ENCODE measurements at places on chromosomes 11 and 22.

GRCh38 chr11:8259306-8259959 is 4.2 kb downstream of the LMO1 start:
- DNase-seq: no peak

DNA sequence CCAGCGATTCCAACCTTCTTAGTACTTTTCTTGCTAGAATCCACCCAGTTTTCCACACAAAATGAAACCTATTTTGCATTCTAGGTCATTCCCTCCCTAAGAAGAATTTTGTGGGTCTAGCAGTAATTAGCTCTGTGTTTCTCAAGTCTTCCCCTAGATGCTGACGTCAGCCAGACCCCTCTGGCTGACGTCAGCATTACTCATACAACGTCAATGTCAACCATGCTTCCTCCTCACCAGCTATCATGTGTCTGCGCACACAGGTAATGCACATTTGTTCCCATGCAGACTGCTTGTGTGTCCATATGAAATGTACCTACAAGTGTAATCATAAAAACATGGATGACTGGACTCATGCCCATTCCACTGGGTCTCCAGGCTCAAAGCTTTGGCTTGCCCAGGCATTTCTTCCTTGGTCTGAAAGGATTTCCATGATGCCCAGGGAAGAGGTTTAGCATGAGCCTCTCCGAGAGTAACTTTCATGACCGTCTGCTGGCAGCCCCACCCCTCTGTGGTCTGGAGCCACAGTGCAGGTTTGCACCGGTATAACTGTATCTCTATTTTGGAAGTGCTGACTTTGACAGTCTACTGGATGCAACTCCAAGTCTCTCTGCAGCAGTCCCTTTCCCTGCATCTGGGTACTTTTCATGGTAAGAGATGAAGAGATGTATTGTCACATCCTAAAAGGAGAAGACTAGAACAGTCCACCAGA is 58.6 kb downstream of the DSCAML1 start:
- no peak for DNase-seq

DNA sequence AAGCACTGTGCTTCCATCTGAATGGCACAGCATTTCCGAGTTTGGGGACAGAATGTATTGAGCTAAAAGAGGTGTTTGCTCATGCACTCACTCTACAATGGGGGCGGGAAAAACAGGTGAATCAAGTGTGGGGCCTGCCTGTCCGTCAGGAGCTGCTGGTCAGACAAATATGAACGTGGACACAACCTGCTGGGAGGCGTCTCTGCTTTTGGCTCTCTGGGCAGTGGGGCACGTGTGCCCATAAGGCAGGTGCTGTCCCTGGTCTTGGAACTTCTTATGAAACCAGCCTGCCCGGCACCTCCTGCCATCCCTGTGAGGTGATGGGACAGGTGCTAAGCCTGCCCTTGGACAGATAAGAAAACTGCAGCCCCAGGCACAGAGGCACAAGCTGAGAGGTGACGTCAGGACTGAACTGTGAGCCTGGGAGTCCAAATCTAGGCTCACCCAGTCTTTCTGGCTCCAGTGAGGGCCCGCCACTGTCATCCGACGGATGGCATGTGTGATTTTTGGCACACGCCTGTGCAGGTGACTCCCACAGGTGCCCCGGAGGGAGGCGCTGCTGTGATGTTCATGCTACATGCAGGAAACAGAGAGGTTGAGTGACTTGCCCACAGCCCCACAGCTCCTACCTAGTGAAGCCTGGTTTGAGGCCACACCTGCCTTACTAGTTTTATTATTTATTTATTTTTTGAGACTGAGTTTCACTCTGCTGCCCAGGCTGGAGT is 51.6 kb downstream of the SMIM38 start:
- DNase-seq: no peak

DNA sequence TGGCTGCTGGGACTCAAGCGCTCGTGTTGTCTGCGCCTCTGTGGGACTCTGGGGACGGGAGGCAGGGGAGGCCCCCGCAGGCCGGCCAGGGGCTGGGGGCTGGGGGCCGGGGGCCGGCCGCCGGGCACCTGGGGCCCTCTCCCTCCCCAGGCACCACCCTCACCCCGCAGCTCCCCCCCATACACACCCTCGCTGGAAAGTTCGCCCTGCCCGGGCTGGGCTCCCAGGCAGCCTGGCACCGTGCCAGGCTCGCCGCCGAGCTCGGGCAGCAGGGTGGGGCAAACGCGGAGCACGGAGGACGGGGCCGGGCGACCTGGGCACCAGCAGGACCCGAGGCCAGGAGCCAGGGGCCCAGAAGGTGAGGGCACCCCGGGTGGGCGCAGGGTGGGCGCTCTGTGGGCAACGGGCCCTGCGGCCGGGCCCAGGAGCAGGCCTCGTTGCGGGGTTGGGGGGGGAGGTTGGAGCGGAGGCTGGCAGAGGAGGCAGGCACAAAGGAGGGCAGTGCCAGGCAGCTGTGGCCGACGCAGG is 76.7 kb upstream of the WNT7B start:
- peak; percentile 76 for DNase-seq

DNA sequence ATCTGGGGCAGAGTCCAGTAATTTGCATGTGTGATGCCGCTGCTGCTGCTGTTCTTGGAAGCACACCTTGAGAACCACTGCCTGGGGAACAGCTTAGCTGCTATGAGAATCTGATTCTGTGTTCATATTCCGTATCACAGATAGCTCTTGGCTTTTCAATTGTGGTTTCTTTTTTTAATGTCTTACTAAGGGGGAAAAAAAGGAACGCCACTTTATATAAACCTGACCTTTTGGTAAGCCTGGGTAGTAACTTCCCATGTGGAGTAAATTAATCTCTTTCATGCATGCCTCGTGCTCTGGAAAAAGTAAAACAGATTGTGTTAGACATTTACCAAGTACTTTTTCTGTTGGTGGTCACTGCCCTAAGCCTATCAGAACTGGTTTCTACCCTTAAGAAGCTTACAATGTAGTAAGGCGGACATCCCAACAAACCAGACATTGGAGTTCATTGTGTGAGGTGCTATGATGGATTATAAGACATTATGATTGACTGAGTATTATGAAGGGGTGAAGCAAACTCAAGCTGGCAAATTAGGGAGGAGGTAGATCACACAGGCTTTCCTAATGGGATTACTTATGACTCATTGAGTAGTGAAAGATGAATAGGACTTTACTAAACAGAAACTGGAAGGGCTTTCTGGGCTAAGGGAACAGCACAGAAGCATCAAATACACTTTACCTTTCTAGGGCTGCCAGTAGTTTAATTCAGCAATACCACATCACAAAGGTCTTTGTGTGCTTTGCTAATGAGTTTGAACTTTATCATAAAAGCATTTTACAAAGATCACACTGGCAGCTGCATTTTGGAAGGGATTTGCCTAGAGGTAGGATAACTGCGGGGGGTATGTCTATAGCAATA is 64.7 kb downstream of the MAML2 start:
- DNase-seq: no peak

GRCh38 chr22:27637604-27638003 is 164.0 kb downstream of the MN1 start:
- no peak for DNase-seq

- DNase-seq: no peak
Observed at GRCh38 chr11:103170865-103171264, 61.6 kb downstream of the DYNC2H1 start.

- DNase-seq: no peak
Observed at GRCh38 chr11:123159183-123159857, 35.7 kb downstream of the CLMP start.

GRCh38 chr11:128521682-128522054 is 65.7 kb downstream of the ETS1 start:
- no peak for DNase-seq

- DNase-seq: no peak
Observed at GRCh38 chr22:42156121-42156520, 25.5 kb upstream of the CYP2D6 start.

DNA sequence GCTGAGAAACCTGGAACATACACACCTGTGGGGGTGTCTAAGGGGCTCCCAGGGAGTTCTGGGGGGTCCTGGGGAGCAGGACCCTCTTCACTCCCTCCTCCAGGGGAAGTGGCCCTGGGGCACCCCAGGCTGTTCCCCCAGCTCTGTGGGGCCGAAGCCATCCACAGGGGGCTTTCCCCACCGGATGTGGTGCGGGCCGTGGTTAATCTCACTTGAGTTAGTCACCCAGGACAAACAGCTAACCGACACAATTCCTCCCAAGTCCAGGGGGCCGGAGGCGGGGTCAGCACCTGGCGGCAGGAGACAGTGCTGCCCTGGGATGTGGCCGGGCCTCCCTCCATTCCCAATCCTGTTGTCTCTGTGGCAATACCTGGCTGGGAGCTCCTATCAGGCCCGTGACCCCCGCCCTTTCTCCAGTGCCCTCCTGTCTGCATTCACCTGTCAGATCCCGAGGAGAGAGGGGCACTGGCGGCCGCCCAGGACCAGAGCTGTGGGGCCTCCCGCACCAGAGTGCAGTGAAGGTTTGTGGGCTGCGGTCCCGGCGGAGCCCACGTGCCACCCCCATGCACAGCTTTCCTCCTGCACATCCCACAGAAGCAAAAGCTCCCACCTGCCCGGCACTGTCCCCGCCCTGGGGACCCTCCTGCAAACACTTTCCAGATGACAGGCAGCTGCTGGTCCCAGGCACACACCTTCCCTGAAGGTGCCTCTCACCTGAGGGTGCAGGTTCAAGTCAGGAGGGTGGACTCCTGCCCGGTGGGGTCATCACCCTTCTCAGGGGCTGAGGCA is 5.2 kb upstream of the MUC5AC start:
- peak; percentile 51 for DNase-seq

DNA sequence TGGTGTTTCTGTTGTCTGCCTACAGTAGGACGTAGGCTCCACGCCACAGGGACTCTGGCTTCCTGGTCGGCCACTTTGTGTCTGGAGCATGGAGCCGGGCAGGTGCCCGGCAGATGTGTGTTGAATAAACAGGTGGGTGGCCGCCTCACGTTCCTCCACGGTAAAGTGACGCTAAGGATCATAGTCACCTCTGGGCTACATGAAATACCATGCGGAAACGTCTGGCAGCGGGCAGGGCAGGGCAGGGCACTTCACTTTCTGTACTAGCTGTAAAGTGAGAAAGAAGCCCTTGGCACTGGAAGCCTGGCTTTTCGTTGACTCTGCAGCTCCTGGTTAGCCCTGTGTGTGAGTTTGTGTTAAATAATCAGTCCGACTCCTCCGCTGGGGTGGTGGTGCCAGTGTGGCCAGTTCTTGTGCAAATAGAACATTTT is 52.4 kb downstream of the MCM5 start:
- DNase-seq: no peak

DNA sequence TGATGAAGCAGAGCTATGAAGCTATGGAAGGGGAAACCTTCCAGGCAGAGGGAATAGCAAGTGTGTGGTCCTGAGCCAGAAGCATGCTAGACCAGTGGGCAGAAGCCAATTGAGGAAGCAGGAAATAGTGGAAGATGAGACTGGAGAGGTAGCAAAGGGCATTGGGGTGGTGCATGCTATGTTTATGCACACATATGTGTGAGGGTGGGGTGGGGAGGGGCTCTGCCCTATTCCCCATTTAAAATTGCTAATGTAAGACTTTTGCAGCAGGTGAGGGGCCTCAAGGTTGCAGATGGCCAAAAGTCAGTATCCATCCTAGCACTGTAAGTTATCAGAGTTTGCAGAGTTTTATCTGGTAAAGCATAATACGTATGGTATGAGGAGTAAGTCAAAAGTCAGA is 626.6 kb upstream of the KIRREL3 start:
- no peak for DNase-seq

GRCh38 chr22:27397036-27397953 is 404.3 kb downstream of the MN1 start:
- no peak for DNase-seq

DNA sequence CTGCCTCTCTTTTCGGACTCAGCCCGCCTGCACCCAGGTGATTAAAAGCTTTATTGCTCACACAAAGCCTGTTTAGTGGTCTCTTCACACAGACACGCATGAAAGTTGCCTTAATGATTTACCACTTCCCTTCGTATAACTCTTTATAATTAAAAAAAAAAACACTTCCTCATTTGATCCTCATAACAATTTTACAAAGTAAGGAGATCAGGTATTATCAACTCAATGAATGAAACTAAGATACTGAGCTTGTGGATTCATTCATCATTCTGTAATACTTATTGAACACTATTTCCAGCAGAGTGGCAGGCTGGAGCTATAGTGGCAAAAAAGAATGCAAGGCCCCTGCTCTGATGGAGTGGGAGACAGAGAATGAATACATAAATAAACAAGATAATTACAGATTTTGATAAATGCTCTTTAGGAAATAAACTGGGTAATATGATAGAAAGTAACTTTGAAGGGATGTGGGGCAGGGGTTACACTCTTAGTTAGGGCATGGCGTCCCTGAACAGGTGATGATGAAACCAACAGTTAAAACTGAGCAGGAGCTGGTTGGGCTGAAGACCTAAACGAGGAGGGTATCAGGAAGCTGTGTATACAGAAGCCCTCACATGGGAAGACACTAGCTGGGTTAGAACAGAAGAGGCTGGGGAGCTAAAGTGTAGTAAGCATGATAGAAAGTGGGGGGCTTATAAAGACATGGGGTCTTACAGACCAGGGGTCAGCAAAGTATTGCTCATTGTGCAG is 5.4 kb upstream of the CRTAM start:
- no peak for DNase-seq

- no peak for DNase-seq
Observed at GRCh38 chr11:59069087-59069486, 17.0 kb upstream of the GLYATL1B start.

GRCh38 chr11:110473706-110474105 is 44.0 kb downstream of the FDX1 start:
- no peak for DNase-seq

- DNase-seq: no peak
Observed at GRCh38 chr11:116695657-116696254, 77.0 kb downstream of the BUD13 start.

DNA sequence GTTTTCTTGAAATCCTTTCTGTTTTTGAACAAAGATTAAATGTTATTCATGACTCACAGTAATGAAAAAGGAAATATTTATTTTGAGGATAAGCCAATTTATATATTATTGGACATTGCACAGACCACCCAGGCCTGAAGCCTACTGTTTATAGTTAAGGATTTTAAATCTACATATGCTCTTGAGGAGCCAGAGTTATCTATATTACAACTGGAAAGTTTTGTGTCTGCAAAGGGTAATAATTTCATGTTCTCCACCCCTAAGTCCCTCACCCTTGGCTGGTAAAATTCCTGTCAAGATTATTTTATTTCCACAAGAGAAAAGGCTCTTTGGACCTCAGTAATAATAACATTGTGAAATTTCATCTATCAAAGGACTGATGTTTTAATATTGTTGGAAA is 228.2 kb downstream of the TMEM135 start:
- no peak for DNase-seq

GRCh38 chr22:21650823-21651520 is 8.9 kb downstream of the SDF2L1 start:
- DNase-seq: no peak

- DNase-seq: no peak
Observed at GRCh38 chr11:57395905-57396623, 5.6 kb upstream of the PRG2 start.

DNA sequence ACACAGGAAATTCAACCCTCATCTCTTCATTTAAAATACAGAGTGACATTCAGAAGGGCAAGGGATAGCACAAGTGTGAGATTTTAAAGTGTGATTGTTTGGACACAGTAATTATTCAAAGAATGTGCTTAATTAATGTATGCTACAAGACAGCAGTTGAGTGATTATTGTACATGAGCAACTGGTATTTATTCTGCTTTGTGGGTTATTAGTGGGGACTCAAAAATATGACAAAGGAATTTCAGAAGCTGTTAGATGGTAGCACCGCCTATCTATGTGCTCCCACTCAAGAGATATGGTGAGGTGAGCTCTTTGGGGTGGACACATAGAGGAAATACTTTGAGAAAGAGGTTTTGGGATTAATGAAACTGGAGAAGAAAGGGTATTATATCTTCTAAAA is 5.8 kb upstream of the HBD start:
- DNase-seq: no peak

All from GM13977 (cell line).